AG08396 (cell line): ENCODE measurements at places on chromosomes 5 and 9.

GRCh38 chr9:2158111-2158610, 143.0 kb downstream of the SMARCA2 start:
- DNase-seq: peak; percentile 33

- no peak for DNase-seq
Observed at GRCh38 chr5:170920196-170920595, 58.4 kb downstream of the RANBP17 start.

- peak; percentile 85 for DNase-seq
Observed at GRCh38 chr9:129910628-129911567, 75.6 kb downstream of the USP20 start.

- peak; percentile 48 for DNase-seq
Observed at GRCh38 chr5:64165500-64166200, at the start of gene RNF180. TSS of gene RNF180 (plus strand) at chr5:64165843. CDS start at chr5:64200808, 34,965 bp downstream.

DNA sequence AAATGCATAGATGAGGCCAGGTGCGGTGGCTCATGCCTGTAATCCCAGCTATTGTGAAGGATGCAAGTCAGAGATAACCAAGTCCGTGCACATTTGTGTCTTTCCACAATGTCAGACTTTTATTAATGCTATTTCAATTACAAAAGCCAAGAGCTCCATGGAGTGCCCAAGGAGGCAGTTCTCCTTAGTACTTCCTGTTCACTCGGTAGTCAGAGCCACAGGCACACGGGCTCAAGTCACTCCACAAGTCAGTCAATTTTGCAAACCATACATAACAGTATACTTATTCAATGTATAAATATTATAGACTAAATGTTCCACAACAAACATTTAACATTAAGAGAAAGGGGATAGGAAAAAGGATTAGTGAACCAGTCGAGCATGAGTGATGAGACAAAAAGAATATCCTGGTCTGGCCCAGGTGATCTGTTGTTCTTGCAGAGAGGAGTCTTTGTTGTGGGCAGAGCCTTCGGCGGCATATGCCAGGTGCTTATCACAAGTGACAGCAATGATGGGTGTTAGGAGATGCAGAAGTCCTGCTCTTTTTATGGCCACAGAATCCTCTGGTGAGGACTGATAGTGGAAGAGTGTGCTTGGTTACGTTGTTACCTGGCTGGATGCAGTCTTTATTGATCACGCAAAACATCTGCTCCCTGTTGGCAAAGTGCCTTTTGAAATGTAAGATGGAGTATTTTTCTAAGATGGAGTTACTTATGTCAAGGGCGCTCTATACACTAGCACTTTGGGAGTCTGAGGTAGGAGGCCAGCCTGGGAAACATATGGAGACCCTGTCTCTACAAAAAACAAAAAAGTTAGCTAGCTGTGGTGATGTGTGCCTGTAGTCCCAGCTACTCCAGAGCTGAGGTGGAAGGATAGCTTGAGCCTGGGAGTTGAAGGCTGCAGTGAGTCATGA, 167.0 kb upstream of the FBXL17 start:
- no peak for DNase-seq
